SW 1271 (cell line): ENCODE measurements at places on chromosomes 16 and 17.

- DNase-seq = no peak
These were observed 147.9 kb upstream of the CHMP6 start for GRCh38 chr17:80843741-80844156.

DNA sequence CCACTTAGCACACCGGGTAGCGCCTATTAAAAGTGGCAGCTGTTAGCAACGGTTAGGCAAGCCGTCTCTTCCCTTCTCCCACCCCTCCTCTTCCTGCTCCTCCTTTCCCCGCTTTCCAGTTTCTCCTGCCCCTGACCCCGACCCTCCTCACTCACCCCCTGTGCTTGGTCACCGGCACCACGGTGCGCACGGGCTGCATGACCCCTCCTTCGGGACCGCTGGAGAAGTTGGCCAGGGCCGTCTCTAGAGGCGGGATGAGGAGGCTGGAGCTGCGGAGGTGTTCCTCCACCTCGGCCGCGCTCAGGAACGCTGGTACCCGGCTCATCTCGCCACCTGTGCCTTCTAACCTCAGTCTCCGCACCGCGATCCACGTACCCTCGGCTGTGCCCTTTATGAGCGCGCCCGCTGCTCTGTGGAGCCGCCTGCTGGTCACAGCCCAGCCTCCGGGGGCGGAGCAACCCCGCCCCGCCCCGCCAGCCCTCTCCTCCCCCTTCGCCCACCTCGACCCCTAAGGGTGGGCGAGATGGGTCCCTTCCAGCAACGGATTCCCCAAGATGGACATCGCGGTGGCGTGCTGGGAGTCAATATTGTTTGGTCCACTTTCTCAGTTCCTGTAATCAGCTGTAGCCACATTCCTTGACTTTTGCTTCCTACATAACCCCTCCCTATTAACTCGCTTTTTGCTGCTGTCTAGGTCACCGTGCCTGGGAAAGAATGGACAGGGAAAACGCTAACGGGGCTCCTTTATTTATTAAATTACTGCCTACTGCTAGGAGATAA is at the start of gene CRYM:
CRYM (minus strand) TSS at position 364 of the 780 bp plus-strand sequence; CDS start at position 325, 39 bp downstream.
- no peak for DNase-seq

GRCh38 chr17:1870592-1870991 is 40.8 kb downstream of the RPA1 start:
- no peak for DNase-seq

DNA sequence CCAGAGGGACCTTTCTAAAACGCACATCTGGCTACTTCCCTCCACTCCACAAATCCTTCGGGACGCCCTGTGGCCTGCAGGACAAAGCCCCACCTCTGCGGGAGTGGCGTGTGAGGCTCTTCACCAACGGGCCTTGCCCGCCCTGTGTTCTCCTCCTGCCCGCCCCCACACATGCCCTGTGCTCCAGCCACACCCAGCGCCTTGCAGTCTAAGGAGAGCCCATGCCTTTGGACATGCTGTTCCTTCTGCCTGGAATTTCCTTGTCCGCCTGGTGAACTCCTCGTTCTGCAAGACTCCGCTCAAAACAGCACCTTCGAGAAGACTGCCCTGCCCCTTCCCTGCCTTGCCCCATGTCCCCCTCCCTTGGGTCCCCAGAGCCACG is 7.4 kb downstream of the ELOB start:
- DNase-seq = no peak

DNA sequence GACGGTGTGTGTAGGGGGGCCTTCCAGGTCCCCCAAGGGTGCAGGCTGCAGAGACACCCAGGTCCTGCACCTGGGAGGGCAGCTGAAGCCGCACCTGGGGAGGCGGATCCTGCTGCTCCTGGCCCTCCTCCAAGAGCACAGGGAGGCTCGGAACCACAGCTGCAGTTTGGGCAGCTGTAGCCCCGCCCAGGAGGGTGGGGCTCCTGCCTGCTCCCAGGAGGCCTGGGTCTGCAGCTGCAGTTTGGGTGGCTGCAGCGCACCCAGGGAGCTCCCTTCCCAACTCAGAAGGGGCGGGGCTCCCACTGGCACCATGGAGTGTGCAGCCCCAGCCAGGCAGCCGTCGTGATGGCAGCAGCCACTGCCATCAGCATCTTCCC is 69.4 kb upstream of the NKD1 start:
- DNase-seq = no peak

DNA sequence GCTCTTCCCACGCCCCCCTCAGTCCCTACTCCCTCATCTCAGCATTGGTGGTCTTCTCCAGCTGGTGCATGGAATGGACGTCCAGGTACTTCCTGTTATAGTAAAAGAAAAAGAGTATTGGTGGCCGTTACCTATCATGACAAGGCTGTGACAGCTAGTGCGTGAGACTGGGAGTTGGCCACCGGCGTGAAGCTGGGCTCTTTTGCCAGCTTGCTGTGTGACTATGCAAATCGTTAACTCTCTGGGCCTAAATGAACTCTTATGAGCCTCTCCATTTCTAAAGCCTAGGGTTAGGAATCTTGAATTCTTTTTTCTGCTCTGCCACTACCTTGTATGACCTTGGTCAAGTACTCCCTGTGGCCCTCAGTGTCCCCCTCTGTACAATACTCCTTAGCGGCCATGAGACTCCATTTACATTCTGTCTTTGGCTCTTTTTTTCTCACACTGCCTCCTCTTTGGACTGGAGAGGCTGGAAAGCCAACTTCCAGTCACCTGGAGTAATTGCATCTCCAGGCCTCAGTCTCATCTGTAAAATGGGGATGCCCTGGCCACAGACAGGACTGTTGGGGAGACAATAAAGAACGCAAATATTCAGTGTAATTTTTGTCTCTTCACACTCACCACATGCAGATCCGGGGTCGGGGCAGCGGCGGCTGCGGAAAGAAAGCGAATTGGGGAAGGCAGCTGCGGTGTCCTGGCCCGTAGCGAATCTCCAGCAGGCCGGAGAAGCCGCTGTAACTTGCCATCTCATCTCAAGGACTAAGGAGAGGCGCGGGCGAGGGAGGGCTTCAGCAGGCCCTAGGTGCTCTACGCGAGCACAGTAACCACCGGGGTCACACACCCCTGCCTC is 1.1 kb downstream of the CFAP119 start:
- DNase-seq = no peak

GRCh38 chr17:50337956-50338355 is 8.0 kb upstream of the XYLT2 start:
- DNase-seq = no peak

DNA sequence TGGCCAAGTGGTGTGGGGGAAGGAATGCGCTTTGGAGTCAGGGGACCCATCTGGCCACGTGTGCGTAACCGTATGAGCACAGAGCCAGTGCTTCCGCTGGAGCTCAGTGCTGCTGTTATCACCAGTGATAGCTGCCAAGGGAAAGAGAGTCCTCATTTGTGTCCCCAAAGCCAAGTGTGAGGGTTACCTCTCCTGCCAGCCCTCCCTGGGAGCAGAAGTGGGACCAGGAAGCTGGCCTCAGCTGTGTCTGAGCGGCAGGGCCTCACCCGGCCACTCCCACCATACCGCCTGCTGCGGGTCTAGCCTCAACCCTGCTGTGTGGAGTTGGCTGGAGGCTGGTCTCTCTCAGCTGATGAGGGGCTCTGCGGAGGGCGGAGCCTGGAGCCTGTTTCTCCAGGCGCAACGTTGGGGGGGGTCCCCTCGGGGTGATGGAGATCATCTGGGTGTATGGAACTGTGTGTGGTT is 44.5 kb downstream of the MEAK7 start:
- DNase-seq = no peak

GRCh38 chr16:49857423-49858181 is 1.7 kb upstream of the ZNF423 start:
- DNase-seq = no peak

DNA sequence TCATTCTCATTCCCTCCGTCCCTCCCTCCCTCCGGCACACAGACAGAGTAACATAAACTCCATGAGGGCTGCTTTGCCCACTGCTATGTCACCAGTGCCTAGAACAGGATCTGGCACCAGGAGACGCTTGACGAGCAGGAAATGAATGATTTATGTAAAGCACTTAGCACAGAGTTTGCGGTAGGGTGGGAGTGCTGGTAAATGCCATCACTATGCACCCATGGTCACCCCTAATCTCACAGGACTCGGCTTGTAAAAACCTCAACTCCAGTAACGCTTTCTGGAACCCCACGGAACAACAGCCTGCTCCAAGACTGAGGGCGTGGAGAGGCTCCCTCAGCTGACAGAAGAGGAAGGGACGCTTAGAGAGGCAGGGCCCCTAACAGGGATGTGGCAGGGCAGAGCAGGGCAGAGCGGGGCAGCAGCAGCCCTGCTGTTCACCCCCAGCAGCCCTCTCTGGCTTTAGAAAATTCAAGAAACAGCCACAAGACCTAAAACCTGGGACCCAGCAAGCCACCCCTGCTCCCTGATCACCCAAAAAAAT is 156.9 kb downstream of the C16orf78 start:
- no peak for DNase-seq

DNA sequence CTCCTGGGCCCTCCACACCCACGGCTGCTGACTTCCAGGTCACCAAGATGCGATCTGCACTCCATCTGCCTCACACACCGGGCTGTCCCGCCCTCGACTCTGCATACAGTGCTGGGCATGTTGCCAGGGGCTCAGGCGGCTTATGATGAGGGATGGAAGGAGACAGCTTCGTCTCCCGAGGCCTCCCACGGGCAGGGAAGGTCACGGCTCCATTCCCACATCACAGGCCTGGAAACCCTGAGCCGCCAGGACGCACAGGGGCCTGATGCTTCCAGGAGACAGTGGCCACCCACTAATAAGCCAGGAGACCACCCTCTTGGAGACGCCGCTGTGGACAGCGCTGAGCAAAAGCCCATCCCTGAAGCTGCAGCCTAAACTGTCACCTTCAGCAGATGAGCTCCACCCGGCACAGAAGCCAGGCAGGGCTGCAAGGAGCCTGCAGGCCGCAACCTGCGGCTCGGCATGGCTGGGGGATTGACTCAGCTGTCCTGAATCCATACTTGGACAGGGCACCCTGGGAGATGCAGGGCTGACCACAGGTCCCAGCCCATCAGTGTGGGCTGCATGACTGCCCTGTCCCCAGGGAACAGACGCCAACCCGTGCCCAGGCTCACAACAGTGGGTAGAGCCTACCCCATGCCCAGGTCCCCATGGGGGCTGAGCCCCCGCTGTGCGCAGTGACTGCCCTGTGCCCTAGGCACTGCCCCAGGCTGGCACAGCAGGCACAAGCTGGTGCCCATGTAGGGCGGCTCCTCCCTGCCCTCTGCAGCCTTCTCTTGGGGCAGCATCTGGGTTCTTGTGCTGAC is 34.4 kb downstream of the SLC7A5 start:
- DNase-seq = no peak

- no peak for DNase-seq
These were observed 21.1 kb downstream of the COX11 start for GRCh38 chr17:54947396-54947795.

GRCh38 chr17:64785011-64785421 is 122.9 kb upstream of the SMURF2 start:
- DNase-seq = no peak

DNA sequence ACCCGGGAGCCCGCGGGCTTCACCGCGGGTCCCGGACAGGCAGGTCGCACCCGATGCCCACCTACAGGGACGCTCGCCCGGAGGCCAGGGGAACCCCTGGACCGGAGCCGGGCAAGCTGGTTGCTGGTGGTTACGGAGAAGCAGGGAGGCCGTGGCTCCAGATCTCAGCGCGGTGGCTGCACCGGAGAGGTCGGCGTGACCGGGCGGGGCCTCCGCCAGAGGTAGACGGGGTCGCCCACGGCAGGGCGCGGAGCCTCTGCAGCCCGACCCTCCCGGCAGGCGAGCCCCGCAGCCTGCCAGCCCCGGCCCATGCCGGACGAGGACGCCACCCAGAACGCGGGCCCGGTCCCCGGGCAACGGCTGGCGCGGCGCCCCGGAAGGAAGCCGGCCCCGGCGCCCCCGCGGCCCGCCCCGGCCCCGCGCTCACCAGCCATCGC is 341 bp downstream of the PCYT2 start:
- DNase-seq = no peak

GRCh38 chr17:34820922-34821321 is 140.3 kb downstream of the CCT6B start:
- no peak for DNase-seq

GRCh38 chr17:8708025-8708461 is 36.6 kb downstream of the CCDC42 start:
- DNase-seq = no peak

- no peak for DNase-seq
These were observed 209.4 kb downstream of the IRX3 start for GRCh38 chr16:54077050-54077821.

GRCh38 chr17:573036-573435 is 141.6 kb downstream of the VPS53 start:
- DNase-seq = no peak

- no peak for DNase-seq
These were observed 45.8 kb downstream of the RTN4RL1 start for GRCh38 chr17:1979182-1979985.

DNA sequence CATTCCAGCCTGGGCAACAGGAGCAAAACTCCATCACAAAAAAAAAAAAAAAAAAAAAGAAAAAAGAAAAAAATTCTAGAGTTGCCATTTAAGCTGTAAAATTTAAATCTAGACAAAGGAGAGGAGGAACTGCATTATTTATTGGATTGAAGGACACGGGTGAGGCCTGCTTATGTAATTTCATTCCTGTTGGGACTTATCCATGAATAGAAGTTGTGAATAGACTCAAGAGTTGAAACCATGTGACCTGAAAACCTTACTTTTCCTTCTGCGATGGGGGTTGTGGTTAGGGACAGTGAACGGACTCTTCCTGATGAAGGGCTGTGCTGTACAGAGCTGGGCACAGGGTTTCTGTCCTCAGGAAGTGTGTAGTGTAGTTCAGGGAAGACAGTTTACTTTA is 22.5 kb downstream of the BANP start:
- no peak for DNase-seq

DNA sequence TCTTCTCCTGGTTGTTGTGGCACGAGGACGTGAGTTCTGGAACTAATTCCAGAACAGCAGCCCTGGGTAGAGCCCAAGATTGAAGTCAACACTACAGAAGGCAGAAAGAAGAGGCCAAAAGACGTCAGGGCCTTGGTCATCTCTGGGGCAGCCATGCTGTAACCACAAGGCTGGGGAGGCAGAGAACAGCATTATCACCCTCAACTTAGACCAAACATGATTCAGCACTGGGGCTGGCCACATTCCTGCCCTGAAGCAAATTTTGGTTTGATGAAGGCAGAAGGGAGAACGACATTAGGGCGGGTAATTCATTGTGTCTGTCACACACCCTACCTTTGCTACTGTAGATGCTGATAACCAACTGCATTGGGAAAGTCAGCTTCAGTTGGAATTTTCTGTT is 9.7 kb upstream of the ALOX15B start:
- no peak for DNase-seq

GRCh38 chr16:11407047-11407982 is 62.1 kb downstream of the RMI2 start:
- DNase-seq = no peak
